Nephron progenitor cell (in vitro differentiated cells): ENCODE measurements at places on chromosomes 16 and 17.

DNA sequence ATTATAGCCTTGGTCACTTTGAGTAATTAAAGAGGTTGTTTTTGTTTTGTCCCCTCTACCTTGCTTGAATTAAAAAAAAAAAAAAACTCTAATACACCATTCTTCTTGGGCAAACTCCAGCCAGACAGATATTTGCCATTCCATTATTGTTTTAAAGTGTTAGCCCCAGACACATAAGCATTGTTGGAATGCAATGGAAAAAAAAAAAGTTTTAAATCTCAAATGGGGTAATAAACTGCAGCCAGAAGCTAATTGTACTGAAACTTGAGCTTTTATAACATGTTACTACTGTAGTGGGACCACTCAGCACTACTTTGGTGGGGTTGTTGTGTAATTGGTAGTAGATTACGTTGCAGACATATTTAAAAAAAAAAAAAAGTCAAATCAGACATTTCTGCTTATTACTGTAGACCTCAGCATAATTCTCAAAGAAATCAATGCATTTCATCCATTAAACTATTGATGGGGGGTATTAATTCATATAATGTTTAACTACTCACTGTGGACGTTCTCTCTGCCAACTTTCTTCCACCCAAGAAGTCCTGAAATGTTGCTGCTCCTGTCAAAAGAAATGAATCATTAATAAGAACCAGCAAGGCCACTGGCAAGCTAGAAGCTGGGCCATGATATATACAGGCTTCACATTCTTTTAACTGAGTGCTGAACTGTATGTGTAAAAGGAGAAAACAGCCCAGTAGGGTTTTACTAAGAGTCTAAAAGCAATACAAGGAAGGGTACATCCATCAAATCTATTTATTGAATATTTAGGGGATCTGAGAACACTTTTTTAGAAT, 626.6 kb upstream of the SOX9 start:
- DNase-seq = no peak

GRCh38 chr17:30237296-30238002, 2.0 kb upstream of the SLC6A4 start:
- no peak for DNase-seq

GRCh38 chr16:88932929-88933328, 44.1 kb downstream of the CBFA2T3 start:
- no peak for DNase-seq

- no peak for DNase-seq
Measured at GRCh38 chr17:21815352-21816063, 123.2 kb downstream of the KCNJ18 start.

DNA sequence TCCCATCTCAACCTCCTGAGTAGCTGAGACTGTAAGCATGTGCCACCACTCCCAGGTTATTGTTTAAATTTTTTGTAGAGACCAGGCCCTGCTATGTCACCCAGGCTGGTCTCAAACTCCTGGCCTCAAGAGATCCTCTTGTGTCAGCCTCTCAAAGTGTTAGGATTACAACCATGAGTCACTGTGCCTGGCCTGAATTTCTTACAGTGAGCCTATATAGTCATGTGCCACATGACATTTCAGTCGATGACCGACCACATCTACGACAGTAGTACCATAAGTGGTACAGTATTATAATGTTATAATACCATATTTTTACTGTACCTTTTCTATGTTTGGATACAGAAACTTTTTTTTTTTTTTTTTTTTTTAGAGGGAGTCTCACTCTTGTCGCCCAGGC, 195.3 kb downstream of the STX8 start:
- DNase-seq = no peak

GRCh38 chr17:42017866-42018200, 594 bp upstream of the DNAJC7 start:
- DNase-seq = peak; percentile 35

DNA sequence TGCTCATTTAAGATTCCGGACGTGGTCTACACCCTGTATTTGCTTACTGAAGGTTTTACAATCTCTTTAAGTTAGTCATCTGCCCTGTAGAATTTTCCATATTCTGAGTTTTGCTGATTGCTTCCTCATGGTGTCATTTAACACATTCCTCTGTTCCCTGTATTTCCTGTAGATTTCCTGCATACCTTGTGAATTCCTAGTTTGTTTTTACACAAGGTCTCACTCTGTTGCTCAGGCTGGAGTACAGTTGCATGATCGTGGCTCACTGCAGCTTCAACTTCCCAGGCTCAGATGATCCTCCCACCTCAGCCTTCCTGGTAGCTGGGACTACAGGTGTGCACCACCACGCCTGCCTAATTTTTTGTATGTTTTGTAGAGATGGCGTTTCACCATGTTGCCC, 66.8 kb downstream of the CMIP start:
- no peak for DNase-seq

DNA sequence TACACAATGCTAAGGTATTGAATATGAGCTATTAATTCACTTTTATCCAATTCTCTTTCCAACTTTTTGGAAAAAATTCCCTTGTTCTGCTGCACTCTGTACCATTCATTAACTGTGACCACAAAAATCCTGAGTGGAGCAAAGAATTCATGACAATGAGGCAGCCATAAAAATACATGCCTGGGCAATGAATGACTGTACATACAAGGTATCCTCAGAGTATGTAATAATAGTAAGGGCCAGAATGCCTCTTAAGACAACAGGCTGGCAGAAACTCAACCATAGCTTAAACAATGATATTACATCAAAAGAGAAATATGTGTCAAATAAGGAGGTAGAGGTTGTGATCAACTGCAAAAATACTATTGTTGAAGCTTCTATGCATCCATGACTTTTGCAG, 74.7 kb upstream of the CA10 start:
- DNase-seq = no peak

DNA sequence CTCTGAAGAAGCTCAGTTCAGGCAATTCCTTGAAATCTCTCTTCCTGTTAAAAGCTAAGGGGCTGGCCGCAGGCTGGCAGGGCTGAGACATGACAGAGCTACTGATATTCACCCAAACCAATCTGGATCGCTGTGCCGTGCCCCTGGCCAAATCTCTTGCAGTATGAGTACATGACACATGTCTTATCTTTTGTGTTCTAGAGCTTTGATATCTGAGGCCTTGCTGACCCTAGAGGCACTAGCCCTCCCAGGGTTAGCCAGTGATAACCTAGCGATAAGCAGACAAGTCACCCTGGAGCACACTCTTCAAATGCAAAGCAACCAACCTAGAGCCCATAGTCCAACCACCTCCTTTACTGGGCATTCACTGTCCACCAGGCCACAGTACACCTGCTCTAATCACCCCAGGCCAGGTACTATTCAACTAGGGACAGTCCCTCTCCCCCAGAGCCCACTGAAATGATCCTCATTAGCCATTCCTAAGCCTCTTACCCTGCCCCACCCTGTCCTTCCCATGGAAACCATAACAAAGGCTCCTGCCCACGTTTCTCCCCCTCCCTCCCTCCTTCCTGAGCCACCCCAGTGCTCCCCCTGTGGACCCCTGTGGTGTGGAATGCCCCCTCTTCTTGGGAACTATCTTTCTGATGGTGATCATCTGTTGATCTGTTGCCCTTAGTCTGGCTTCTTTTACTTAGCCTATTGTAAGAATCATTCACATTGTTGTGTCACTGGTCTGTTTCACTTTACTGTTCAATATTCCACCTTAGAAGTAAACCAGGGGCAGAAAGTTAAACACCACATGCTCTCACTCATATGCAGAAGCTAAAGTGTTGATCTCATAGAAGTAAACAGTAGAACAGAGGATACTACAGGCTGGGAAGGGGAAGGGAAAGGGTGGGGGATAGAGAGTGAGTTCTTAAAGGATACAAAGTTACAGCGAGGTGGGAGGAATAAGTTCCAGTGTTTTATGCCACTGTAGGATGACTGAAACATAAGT, 52.5 kb downstream of the TEKT5 start:
- no peak for DNase-seq

GRCh38 chr16:49875806-49876715, 20.1 kb upstream of the ZNF423 start:
- no peak for DNase-seq

GRCh38 chr16:66703406-66704215, 7.1 kb upstream of the CMTM4 start:
- no peak for DNase-seq

GRCh38 chr16:89135971-89136765, 35.4 kb upstream of the CDH15 start:
- no peak for DNase-seq
